Bone marrow (tissue), 2 donors: ENCODE measurements at places on chromosomes 11 and 22.

DNA sequence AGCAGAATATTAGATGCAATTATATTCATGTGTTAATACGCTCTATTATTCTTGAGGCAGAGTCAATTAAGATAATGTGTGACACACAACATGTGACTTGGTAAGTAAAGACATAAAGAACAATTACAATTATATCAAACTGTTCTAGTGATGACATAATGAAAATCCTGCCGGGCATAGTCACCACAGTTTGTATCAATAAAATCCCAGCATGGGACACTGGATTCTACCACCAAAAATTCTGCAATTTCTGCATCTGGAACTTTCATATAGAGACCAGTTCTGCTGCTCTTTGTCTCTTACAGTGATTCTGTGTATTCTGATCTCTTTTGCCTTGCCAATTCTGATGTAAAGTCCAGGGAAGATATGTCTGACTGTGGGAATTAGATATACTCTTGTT is 495.6 kb upstream of the LRRC4C start:
- DNase-seq: no peak

DNA sequence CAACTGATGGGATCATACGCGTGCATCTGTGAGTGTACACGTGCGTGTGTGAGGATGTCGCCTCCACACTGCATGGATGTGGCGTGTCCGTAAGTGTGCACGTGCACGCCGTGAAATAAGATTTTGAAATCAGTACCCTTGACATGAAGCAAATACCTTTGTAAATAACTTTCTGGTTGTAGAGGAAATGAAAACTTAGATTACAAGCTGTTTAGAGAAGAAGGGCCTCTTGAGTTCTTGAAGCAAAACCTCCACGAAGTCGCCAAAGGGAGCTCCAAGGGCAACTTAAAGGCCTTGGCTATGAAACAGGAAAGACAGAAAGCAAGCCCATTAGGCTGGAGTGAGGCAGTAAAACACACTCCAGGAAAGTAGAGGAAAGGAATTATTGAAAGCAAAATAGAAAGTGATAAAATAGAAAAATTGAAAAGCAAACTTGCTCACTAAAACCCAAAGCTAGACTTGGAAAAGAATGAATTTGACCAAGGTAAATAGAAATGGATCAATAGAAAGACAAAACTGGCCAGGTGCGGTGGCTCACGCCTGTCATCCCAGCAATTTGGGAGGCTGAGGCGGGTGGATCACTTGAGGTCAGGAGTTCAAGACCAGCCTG is 29.7 kb upstream of the TOLLIP start:
- no peak for DNase-seq

GRCh38 chr11:126114486-126115126 is 51.9 kb upstream of the CDON start:
- DNase-seq: no peak

- DNase-seq: no peak
Measured at GRCh38 chr11:84019571-84020194, 733.5 kb upstream of the CCDC90B start.

- no peak for DNase-seq
Measured at GRCh38 chr22:49291781-49292180, 535.9 kb downstream of the BRD1 start.
